Putamen (tissue), 1 donor: ENCODE measurements at places on chromosomes 6 and 20.

GRCh38 chr6:56043076-56043475, 167.7 kb upstream of the BMP5 start:
- no peak for DNase-seq

DNA sequence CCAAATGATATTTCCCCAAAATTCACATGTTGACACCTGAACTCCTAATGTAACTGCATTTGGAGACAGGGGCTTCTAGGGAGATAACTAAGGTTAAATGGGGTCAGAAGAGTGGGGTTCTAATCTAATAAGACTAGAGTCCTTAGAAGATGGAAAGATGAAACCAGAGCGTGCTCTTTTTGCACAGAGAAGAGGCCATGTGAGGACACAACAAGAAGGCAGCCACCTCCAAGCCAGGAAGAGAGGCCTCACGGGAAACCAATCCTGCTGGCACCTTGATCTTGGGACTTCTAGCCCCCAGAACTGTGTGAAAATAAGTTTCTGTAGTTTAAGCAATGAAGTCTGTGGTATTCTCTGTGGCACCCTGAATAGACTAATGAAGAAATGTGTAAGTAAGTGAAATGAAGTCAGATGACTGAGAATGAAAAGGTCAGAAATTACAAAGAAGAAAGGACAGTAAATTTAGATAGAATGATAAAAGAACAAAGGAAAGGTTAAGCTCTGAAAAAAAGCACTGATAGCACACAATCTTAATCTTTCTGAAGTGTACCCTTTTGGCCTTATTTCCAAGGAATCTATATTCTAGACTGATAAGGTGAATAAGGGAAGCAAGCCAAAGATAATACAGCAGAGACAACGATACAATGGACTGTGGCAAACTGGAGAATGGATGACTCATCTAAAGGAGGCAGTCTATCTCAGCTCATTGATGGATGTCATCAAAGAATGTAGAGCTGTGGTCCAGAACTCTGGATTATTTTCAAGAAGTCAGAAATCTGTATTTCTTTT, 110.4 kb downstream of the MYB start:
- DNase-seq = no peak

DNA sequence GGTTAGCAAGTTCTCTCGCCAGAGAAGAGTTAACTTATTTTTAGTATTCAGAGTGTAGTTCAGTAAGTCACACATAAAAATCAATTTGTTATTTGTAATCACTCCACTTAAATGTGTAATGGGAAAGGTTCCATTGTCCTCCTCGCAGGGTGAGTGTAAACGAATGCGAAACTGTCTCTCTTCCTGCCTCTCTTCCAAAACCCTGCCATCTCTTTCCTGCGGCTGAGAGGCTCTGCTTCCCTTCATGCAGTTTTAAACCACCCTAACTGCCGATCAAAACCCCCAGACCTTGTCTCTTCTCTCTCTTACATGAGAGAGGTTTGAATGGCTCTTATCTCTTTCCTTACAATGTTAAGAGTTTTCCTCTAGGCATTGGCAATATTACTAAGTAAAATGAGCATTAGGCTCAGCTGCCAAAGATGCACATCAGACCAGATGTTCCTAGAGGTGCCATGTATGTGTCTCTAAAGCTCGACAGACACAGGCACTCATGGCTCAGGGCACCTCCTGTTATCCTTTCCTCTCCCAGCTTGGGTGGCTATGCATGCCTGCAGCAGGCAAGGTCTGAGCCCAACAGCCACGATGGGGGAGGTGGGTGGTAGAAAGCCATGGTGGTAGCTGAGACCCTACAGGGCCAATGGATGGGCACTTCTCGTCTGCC, 91.2 kb downstream of the JARID2 start:
- DNase-seq = no peak

DNA sequence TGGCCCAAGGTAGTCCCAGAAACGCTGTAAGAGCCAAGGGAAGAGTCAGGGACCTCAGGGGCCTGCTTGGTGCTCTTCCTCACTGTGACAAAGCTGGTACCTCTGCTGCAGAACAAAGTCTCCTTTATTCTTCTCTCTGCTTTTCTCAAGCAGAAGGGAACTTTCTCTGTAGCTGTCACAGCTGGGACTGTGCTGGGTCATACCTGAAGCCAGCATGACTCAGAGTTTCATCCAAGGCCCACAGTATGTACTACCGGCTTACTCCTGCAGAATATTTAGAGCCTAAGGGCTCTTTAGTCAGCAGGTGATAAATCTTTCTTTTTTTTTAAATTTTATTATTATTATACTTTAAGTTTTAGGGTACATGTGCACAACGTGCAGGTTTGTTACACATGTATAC, 183.2 kb downstream of the TINAG start:
- no peak for DNase-seq

DNA sequence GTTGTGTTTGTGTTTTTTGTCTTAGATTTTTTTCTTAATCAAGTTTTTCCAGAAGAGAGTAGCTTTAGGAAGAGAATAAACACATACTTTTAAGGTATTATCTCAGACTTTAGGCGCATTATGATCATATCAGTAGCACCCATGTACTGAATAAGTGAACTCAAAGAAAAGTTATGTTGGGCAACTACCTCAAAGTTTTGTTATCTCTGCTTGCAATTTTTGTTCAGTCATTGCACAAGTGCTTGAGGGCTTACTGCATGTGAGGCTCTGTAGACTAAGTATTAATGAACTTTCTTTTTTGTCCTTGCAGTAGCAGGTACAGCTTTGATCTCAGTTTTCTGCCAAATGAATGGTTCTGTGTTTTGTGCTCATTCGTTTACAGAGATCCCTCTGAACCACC, 189.0 kb downstream of the SLC16A10 start:
- DNase-seq = no peak

DNA sequence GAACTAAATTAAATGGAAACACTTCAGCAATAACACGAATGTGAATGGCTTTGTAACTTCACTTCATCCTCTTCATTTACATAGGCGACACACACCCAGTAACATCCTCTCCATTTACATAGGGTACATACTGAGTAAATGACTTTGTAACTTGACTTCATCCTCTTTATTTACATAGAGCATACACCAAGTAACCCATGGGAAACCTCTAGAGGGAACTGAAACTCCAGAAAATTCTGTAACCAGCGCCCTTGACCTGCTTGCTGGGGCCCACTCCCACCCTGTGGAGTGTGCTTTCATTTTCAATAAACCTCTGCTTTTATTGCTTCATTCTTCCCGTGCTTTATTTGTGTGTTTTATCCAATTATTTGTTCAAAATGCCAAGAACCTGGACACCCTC, 81.6 kb upstream of the OPRM1 start:
- no peak for DNase-seq

GRCh38 chr6:75424618-75425548, 68.7 kb downstream of the FILIP1 start:
- peak; percentile 34 for DNase-seq

GRCh38 chr6:113276601-113277000, 580.5 kb upstream of the MARCKS start:
- DNase-seq = no peak

- DNase-seq = no peak
These were observed 46.8 kb upstream of the NEDD9 start for GRCh38 chr6:11279284-11279689.
